Stimulated activated CD8-positive, alpha-beta memory T cell treated with anti-CD3 and anti-CD28 coated beads, Interleukin-7, amount 100 ng/mL, for 4 hours (primary cell): ENCODE measurements at places on chromosomes 3 and 15.
A peak's percentile ranks its signal among the peaks of the same experiment; 100 is the strongest.

GRCh38 chr3:184354121-184354728 is 7.2 kb downstream of the CLCN2 start:
- peak; percentile 42 for DNase-seq

DNA sequence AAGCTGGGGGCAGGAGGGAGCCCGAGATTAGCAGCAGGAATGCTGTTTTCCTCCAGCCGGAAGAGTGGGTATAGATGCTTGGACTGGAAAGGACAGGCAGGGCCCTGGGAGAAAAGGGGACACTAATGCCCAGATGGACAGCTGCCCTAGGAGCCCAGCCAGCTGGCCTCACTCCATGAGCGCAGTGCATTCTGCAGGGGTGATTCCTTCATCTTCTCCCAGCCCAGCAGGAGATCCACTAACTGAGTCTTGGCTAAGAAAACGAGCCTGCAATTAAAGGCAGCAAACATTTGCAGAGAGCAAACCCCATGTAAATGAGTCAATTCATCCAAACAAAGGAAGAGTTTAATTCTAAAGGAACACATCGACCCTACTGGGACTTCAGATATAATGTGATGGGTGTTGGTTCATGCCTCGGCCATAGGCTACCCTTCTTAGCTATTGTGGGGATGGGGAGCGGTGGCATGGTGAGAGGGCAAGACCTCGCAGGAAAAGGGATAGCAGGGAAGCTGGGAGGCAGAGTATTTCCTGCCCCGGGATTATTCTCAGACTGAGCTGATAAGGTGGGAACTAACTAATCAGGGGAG is 13.3 kb upstream of the MINAR1 start:
- DNase-seq: no peak

DNA sequence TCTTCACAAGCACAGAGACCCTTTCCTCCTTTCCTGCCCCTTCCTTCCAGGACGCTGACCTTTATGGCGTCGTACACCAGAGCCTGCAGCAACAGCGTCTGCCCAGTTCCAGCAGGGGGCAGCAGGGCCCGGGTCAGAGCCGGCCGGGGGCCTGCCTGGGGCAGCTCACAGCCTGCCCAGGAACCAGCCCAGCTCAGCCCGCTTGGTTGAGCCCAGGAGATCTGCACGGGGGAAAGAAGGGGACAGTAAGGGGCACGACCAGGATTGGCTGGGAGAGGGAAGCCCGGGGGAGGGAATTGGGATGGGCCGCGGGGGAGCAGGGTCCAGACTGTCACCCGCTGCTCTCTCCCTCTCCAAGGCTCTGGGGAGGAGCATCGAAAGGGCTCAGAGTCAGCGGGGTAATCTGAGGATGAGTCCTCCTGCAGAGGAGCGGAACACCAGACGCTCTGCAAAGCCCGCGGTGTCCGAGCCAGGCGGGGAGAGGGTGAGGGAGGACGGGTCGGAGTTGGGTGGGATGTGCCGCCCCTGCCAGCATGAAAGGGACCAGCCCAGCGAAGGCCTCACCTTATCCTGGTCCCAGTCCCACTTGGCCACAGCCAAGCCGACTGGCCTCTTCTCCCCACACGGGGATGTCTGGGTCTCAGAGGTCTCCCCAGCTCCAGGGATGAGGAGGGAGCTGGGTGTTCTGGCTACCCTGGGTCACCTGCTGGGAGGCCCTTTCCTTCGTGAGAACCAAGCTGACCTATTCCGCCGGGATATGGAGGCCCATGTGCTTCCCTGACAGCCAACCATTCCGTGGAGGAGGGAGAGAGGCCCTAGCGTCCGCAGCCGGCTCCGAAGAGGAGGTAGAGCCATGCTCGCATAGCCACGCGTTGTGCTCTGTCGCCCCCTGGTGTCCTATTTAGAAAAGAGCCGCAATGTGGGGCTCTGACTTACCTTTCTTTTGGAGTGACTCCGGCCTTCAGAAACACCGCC is 7.4 kb upstream of the IGDCC3 start:
- DNase-seq: peak; percentile 69

GRCh38 chr3:64619216-64619615 is 68.6 kb downstream of the ADAMTS9 start:
- DNase-seq: no peak

- DNase-seq: no peak
Observed at GRCh38 chr3:45960289-45960688, 17.0 kb downstream of the CXCR6 start.

GRCh38 chr3:128100161-128100560 is 23.5 kb downstream of the RUVBL1 start:
- DNase-seq: no peak

DNA sequence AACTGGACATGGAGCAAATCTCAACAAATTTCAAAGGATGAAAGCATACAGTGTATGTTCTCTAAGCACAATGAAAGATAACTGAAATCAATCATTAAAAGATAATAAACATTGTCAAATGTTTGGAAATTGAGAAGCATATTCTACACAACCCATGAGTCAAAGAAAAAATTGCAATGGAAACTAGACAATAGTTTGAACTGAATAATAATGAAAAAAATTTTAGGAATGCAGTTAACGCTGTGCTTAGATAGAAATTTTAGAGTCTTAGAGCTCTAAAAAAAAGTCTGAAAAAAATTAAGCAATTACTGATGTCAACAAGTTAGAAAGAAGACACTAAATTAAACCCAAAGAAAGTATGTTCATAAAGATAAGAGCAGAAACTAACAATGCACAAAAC is 15.5 kb downstream of the RABL3 start:
- DNase-seq: no peak
